ENCODE measurements at places on chromosomes 16 and 17. TPM values are rescaled to one million over a fixed set of nuclear protein-coding genes. Genes with fewer than 3 reads are reported as not detected.

The DHRS7C gene
- total RNA-seq = not detected

The ZDHHC1 gene
- 11.3 TPM for total RNA-seq

The TK2 gene
- total RNA-seq = 18.4 TPM

The CHRNE gene
- 0.52 TPM for total RNA-seq

The TSPOAP1 gene
- 18.4 TPM for total RNA-seq

The CUEDC1 gene
- 29.8 TPM for total RNA-seq

The HOXB8 gene
- total RNA-seq = 16.0 TPM

The DOC2B gene
- 3.1 TPM for total RNA-seq

The SOX8 gene
- total RNA-seq = 1.4 TPM

The MYOCD gene
- total RNA-seq = 0.07 TPM

The GCGR gene
- total RNA-seq = 1.7 TPM

The PPY gene
- 65.9 TPM for total RNA-seq

The BAHCC1 gene
- 74.3 TPM for total RNA-seq

The INCA1 gene
- total RNA-seq = 0.86 TPM

The CES5A gene
- not detected for total RNA-seq

The HBA2 gene
- total RNA-seq = not detected

The ITGAD gene
- not detected for total RNA-seq

The ABCA5 gene
- 14.6 TPM for total RNA-seq

The TEKT5 gene
- total RNA-seq = 0.52 TPM

The NPIPB13 gene
- total RNA-seq = 15.3 TPM

The SLC7A5 gene
- total RNA-seq = 51.2 TPM

The TNFRSF12A gene
- 24.0 TPM for total RNA-seq

The ENPP7 gene
- total RNA-seq = 20.5 TPM

The ACSM2B gene
- total RNA-seq = 2.4 TPM

The TMEM238L gene
- not detected for total RNA-seq

The SYNGR3 gene
- 2.5 TPM for total RNA-seq

The CCT6B gene
- 1.8 TPM for total RNA-seq

The KAT7 gene
- 64.0 TPM for total RNA-seq

The SGCA gene
- total RNA-seq = not detected
